Caudate nucleus (tissue), 63 donors: ENCODE measurements at places on chromosomes 2 and 18.

DNA sequence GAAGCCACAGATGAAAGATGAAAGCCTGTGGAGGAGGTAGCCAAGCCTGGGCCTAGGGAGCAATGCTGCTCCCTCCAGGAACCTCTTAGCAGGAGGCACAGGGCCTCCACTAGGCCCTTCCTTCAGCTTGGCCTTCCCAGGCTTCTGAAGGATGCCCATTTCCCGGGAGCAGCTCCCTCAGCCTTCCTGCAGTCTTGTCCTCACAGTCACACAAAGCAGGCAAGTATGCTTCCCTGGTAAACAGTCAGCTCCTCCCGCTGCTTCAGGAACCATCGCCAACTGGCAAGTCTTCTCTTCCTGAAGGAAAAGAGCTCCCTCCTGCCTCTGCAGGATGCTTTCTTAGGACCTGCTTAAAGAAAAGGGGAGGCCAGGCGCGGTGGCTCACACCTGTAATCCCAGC is 53.2 kb downstream of the SMAD7 start:
- no peak for DNase-seq

GRCh38 chr18:44117821-44118220 is 562.9 kb upstream of the SETBP1 start:
- DNase-seq = no peak

- DNase-seq = no peak
These were observed 197.4 kb upstream of the NCKAP5 start for GRCh38 chr2:133765658-133766057.

- no peak for DNase-seq
These were observed 115.6 kb upstream of the RMDN2 start for GRCh38 chr2:37809525-37809924.

DNA sequence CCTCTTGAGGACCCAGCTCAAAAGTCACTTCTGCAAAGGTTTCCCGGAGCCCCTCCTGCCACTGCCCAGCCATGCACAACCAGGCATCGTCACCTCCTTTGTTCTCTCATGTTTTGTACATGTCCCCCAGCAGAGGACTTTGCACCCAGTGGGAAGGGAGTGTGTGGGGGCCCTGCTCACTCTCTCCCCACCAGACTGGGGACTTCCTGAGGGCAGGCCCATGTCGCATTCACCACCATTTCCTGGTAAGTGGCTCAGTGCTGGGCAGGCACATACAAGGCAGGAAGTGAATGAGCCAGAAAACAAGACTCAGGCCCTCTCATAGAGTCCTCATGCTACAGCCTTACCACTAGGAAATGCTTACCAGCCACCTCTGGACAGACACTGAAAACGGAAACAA is 18.9 kb downstream of the MRPL35 start:
- no peak for DNase-seq

GRCh38 chr18:40375837-40376236 is 1579.2 kb upstream of the PIK3C3 start:
- no peak for DNase-seq

DNA sequence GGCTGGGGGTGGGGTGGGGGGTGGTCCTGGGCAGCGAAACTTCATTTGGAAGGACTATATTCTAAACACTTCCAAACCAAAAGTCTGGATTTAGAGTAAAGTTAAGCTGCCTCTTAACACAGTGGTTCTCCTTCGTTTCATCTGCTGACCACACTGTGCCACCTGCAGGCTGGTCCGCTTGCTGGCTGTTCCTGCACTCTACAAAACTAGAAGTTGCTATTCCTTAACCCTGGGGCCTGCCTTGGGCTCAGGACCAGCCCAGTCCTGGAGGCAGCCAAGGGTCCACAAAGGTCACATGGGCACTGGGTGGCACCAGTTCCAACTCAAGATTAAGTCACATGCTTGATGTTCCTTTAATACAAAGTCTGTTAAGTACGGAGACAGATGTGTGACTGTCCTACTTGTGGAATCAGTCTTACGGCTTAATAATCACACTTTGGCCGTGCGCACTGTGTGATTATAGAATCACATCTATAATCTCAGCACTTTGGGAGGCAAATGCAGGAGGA is 195.4 kb downstream of the FAM210A start:
- DNase-seq = peak; percentile 50

DNA sequence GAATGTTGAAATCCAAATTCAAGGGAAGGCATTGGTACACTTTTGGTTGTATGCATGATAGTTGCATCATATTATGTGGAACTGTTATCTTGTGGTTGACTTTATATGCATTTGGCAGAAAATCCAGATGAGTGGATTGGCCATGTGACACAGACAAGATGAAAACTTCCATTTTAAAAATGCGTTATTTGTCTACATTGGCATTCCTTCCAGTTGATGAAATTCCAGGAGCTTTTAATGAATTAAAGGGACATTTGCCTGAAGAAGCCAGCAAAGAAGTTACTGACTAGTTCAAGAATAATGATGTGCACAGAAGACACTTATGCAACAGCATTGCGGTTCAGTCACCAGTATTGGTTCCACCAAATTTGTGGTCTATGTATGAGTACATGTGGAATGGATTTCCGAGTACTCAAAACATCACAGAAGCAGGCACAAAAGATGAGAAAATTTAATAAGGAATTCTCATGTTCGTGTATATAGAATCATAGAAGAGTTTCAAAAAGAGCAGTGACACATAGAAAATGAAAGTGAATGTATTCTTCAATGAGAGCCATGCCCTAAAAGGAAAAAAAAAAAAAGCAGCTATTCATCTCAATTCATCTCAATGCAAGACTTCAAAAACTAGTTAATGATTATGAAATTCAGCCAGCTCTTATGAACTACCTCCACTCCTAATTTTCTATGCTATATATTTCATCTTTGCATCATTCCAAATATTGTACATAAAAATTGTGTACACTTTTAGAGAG is 232.1 kb downstream of the RBM43 start:
- DNase-seq = no peak

- DNase-seq = peak; percentile 1
These were observed 166.3 kb upstream of the SERTAD2 start for GRCh38 chr2:64819774-64820688.

GRCh38 chr2:237254369-237254861 is 159.5 kb downstream of the COL6A3 start:
- DNase-seq = no peak

DNA sequence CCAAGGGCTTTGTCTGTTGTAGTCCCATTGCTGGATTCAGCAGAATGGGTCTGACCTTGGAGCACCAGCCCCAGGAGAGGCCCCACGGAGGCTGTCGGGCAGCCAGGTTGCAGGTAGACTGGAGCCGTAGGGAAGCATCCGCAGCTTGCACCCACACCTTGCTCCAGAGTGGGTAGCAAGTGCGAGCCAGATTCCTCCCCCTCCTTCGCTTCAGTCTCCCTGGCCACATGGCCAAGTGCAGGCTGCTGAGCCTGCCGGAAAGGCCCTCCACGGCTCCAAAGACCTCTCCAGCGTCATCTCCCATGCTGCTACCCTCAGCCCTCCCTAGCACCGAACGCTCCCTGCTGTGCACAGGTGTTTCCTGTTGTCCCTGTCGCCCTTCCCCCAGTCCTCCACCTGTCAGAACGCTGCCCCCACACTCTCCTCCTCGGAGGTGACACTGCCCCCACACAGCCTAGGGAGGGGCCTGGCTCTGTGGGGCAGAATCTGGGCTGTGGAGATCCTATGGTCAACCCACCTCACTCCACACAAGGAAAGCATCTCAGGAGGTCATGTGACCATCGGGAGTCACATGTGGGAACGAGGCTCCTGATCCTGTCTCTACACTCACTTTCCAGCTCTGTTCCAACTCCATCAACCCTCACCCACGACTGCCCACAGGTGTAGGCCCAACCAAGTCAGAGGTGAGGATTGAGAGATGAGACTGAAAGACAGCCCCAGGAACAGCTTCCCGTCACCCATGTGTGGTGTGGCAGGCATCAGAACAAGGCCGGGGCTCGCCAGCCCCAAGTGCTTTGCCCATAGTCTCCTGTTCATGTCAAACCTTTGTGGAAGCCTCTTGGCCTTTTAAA is 8.3 kb downstream of the KCNF1 start:
- no peak for DNase-seq

GRCh38 chr2:171173087-171173486 is 12.4 kb upstream of the TLK1 start:
- no peak for DNase-seq

GRCh38 chr2:145811276-145812164 is 1291.6 kb upstream of the ZEB2 start:
- no peak for DNase-seq

DNA sequence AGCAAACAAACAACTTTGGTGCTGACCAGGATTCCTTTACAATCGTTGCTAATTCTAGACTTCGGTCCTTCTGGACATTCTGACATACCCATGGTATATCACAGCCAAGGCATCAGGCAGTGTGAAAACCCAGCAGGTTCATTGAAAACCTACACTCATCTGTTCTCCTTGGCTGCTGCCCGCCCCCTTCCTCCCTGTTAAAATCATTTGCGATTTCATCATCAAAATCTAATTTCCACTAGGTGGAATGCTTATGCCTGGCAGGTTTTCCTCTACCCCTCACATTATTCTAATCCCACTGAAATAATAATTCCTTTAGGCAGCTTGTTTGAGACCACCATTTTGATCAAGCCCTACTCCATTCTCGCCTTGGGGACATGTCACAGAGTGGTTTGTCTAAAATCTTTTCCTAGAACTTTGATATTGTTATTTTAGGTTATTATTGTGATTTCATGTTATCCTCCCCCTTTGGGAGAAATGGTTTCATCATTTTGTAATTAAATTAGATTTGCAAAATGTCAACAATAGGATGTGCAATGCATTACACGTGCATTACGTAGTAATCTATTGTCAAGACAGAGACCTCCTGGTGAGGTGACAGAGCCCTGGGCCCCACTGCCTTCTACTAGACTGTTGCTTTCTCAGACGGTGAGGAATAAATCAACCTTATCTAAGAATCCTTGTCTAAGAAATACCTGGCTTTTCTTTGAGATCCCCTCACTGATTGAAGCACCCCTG is 31.0 kb upstream of the ASPRV1 start:
- DNase-seq = peak; percentile 12

DNA sequence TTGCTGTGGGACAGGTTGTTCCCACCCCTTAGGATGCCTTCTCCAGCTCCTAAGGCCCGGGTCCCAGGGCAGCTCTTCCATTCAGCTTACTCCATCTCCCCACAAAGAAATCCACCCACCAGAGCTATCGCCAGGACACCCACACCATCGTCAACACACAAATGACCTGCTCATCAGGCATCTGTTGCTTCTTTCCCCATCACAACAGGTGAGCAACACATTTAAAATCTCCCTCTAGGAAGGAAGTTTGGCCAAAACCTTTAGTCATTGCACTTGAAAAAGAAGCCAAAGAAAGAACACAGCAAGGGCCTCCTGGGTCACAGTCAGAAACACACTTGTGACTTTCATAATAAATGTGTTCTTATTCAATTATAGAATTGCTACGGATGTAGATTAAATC is 289.0 kb downstream of the PIEZO2 start:
- no peak for DNase-seq

DNA sequence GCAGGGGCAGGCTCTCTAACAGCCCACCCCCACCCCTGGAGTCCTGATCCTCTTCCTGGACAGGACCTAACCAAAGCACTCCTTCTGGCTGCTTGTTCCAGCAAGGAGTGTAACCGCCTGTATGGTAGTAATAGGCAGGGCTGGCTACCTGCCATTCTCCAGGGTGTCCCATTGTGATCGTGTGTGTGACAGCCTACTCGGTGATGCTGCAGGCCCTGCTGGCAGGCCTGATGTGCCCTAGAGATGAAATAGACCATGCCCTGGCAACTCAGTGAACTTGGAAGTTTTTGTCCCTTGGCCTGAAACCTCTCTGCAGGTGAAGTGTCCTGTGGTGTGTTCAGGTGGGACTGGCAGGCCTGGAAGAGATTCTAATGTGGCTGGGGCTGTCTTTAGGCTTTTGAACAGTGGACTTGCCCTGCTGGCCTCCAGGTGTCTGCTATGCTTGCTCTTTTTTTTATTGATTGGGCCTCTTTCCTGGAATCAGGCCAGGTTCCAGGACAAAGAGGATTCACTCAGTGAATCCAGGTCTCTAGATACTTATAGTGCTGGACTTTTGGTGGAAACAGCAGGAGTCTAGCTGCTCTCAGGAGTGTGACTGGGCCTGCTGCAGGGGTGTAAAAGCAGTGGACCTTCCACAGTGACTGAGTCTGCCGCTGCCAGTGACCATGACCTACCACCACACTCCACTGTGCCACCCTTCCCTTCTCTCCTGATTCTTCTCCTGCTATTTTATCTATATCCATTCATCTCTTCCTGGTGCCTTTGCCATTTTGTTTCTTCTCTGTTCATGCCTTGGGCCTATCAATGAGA is 132.1 kb downstream of the CTIF start:
- DNase-seq = no peak

- no peak for DNase-seq
These were observed 22.7 kb upstream of the NCK2 start for GRCh38 chr2:105721991-105722511.

DNA sequence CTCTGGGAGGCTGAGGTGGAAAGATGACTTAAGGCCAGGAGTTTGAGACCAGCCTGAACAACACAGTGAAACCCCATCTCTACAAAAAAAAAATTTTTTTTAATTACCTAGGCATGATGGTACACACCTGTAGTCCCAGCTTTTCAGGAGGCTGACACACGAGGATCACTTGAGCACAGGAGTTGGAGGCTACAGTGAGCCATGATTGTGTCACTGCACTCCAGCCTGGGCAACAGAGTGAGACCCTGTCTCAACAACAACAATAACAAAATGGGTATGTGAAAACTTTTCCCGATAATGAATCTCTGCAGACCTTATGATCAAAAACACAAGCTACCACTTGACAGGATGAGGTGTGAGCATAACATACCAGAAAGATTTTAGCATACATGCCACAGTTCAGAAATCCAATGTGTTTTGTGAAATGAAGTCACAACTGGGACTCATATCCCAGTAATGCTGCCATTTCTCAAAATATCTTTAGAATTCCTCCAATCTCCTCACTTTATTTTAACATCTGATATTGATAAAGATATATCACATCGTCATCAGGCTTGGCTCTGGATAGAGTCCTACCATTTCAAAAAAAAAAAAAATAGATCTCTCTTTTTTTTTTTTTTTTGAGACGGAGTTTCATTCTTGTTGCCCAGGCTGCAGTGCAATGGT is 74.0 kb upstream of the PELI1 start:
- no peak for DNase-seq

DNA sequence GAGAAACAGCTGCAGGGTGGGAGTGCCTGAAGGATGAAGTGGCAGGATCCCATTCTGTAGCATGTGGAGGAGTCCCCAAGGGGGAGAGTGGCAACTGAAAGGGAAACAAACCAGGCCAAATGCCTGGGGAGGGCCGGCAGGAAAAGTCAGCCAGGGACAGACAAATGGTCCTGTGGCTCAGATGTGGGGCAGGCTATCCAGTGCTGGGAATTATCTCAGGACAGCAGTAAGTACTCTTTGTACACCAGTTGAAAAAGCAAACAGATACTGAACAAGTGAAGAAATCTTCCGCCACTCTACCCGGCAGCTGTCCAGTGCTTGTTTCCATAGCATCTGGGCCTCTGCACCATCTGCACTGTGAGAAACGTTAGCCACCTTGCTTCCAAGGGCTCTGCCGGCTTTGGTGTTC is 408.9 kb downstream of the LRATD1 start:
- DNase-seq = no peak
